Activated CD8-positive, alpha-beta memory T cell treated with anti-CD3 and anti-CD28 coated beads, Interleukin-2, amount 10 ng/mL, durations not matched to agents 7 days and 5 days (primary cell): ENCODE measurements at places on chromosomes 6 and 20.

DNA sequence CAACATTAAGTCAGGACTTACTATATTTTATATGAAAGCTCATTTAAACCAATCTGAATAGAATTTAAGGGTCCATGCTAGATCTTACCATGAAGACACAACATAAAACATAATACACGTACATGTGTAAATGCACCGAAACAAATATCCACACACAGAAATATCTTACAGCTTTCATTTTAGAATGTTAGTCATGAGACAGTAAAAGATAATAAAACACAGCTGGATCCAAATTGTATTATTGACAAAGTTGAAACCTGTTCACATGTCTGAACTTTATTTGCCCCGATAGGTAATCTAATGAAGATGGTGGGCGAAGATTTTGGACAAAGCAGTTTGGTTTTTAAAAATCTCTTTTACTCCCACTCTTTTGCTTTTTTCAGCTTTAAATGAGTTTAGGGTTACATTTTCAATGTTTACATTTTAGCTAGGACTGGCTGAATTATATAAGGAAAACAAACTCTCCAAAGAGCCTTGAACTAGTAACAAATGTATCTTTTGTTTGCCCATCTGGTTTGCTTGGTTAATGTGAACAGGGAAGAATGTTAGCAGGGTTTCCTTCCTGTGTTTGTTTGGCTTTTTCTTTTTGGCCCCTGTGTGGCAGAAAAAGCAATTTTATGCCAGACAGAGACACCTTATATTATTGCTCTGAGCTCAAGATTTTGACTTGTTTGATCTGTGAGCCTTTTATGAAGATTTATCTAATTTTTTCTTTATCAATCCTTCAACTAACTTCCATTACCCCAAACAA, 5.1 kb upstream of the TMEM181 start:
- no peak overlapping the region for H3K4me3 ChIP-seq
- H3K27me3 ChIP-seq: peaks cover 16% of the 10 kb centered on the region
- no peak overlapping the region for H3K27ac ChIP-seq
- H3K36me3 ChIP-seq: no peaks in the 10 kb centered on the region

- H3K36me3 ChIP-seq: no peaks in the 10 kb centered on the region
- peaks cover 32% of the 10 kb centered on the region for H3K4me1 ChIP-seq
- H3K27ac ChIP-seq: no peak overlapping the region
- no peak overlapping the region for H3K4me3 ChIP-seq
- peaks cover 7% of the 10 kb centered on the region for H3K27me3 ChIP-seq
- no peak for DNase-seq
Measured at GRCh38 chr6:169190144-169190584, 63.5 kb downstream of the THBS2 start.

- H3K27me3 ChIP-seq: peaks cover 20% of the 10 kb centered on the region
- H3K4me1 ChIP-seq: no peaks in the 10 kb centered on the region
- H3K4me3 ChIP-seq: no peak overlapping the region
- DNase-seq: no peak
- H3K36me3 ChIP-seq: no peaks in the 10 kb centered on the region
Measured at GRCh38 chr20:50398471-50398820, 111.7 kb upstream of the PTPN1 start.

- H3K4me3 ChIP-seq: no peak overlapping the region
- no peaks in the 10 kb centered on the region for H3K27me3 ChIP-seq
- no peaks in the 10 kb centered on the region for H3K36me3 ChIP-seq
- DNase-seq: no peak
Measured at GRCh38 chr20:17142666-17143065, 84.2 kb upstream of the PCSK2 start.

DNA sequence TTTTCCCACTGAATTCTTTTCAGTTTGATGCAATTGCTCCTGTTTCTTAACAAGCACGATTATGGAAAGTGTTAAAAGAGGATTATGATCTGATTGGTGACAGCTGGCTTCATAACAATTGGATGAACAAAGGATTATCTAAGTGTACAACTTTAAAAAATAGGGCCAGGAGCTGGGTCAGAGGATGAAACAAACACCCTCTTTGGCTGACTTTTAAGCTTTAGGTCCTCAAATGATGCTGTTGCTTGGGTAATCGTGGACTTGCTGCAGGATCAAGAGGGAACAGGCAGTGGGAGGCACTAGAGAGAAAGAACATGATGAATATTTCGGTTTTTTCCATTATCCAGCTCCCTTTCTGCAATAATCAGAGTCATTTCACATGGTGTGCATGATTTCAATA, 35.5 kb upstream of the TMX4 start:
- no peak for DNase-seq
- peaks cover 3% of the 10 kb centered on the region for H3K4me1 ChIP-seq
- H3K27ac ChIP-seq: no peak overlapping the region
- no peak overlapping the region for H3K4me3 ChIP-seq
- H3K27me3 ChIP-seq: peaks cover 12% of the 10 kb centered on the region
- no peaks in the 10 kb centered on the region for H3K36me3 ChIP-seq

GRCh38 chr6:134451529-134451928, 133.6 kb upstream of the SGK1 start:
- no peak overlapping the region for H3K4me3 ChIP-seq
- peaks cover 12% of the 10 kb centered on the region for H3K4me1 ChIP-seq
- no peaks in the 10 kb centered on the region for H3K36me3 ChIP-seq
- no peak overlapping the region for H3K27ac ChIP-seq
- H3K27me3 ChIP-seq: no peaks in the 10 kb centered on the region

DNA sequence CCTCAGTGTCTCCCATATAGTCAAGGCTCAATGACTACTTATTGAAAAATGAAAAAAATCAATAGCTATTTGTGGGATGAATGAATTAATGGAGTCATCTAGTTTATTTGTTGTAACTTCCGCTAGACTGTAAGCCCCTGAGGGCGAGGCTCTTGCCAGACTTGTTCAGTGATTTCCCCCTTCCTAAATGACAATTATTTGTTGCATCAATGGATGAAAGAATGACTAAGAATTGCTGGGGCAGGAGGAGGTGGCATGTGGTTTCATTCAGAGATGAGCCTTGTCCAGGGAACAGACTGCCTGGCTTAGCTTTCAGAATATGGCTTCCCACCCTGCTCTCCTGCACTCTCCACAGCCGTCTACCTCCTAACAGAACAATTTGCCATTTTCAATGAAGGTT, 1.1 kb upstream of the PRELID3B start:
- peak overlapping the region; percentile 71 for H3K4me3 ChIP-seq
- peaks cover 52% of the 10 kb centered on the region for H3K4me1 ChIP-seq
- H3K36me3 ChIP-seq: peaks cover 16% of the 10 kb centered on the region

- H3K36me3 ChIP-seq: peaks cover 11% of the 10 kb centered on the region
- DNase-seq: no peak
- peaks cover 3% of the 10 kb centered on the region for H3K27me3 ChIP-seq
- H3K4me1 ChIP-seq: peaks cover 21% of the 10 kb centered on the region
- H3K4me3 ChIP-seq: peak overlapping the region; percentile 84
Measured at GRCh38 chr6:70413992-70414494, 735 bp downstream of the FAM135A start.

DNA sequence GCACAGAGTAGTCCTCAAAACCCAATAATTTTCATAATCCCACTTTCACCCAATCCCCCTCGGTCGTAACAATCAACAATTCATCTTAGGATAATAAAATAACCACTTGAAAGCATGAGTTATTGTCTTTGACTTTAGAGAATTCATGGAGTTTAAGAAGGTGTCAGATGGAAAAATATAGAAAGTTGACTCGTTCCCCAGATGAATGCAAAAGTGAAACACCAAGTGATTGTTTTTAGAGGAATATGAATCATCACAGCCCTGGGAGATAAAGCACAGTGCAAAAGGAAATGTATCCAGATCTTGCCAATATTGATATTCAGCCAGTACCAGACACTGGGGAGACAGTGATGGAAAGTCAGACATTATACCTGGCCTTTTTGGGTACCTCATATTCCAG, 860.5 kb downstream of the DHX35 start:
- no peaks in the 10 kb centered on the region for H3K27me3 ChIP-seq
- no peak overlapping the region for H3K4me3 ChIP-seq
- no peak for DNase-seq
- no peaks in the 10 kb centered on the region for H3K36me3 ChIP-seq
- H3K4me1 ChIP-seq: peaks cover 5% of the 10 kb centered on the region

GRCh38 chr6:13307508-13307995, 20.8 kb downstream of the TBC1D7 start:
- H3K27me3 ChIP-seq: no peaks in the 10 kb centered on the region
- H3K4me3 ChIP-seq: no peak overlapping the region
- no peak overlapping the region for H3K27ac ChIP-seq
- H3K36me3 ChIP-seq: peaks cover 43% of the 10 kb centered on the region
- peak; percentile 34 for DNase-seq

- no peaks in the 10 kb centered on the region for H3K27me3 ChIP-seq
- peaks cover 25% of the 10 kb centered on the region for H3K36me3 ChIP-seq
- H3K4me3 ChIP-seq: no peak overlapping the region
- peaks cover 46% of the 10 kb centered on the region for H3K4me1 ChIP-seq
- no peak overlapping the region for H3K27ac ChIP-seq
Measured at GRCh38 chr20:48801197-48801596, 26.6 kb downstream of the PREX1 start.

DNA sequence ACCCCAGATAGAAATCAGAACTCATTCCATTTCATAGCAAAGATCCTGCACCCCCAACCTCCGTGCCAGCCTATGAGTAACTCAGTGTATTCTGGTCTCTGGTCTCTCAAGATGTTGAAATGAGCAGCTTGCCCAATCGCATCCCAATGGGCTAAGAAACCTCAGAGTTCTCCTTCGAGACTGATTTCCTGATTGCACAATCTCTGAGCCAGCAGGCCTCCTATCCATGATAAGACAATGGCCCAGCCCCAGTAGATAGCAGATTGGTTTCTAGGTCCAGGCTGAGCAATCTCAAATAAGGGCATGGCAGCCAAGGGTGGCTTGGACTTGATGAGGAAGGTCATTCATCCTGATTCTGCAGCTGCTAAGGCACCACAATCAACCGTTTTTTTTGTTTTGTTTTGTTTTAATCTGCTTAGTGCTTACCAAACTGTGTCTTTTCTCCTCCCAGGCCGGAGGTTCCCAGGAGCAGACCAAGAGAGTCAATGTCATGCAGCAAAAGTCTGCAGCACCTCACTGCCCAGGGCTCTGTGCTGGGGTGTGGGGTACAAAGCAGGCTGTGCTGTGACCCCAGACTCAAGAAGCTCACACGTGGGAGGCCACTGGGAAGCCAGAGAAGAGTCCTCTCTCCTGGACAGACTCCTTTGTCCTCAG, 125.1 kb upstream of the NXT1 start:
- peaks cover 5% of the 10 kb centered on the region for H3K27me3 ChIP-seq
- DNase-seq: no peak
- H3K36me3 ChIP-seq: no peaks in the 10 kb centered on the region
- no peak overlapping the region for H3K27ac ChIP-seq

DNA sequence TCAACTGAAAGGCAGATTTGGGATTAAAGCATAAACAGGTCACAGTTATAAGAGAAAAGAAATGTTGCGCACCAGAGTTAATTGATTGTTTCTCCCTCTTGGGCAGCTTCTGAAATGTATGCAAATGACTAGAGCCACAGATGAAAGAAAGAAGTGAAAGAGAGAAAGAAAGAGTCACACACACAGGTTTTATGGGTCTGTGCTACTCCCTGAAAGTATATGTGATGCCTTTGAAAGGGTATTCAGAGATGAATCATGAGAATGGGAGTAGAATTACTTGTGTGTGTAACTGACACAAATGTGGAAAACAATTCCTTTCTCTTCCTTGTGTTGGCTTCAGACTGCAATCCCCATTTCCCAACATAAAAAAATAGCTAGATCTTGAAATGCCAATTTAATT, 196.9 kb downstream of the FOXA2 start:
- H3K27me3 ChIP-seq: no peaks in the 10 kb centered on the region
- no peaks in the 10 kb centered on the region for H3K36me3 ChIP-seq
- DNase-seq: no peak
- H3K4me3 ChIP-seq: no peak overlapping the region
- H3K27ac ChIP-seq: no peak overlapping the region

DNA sequence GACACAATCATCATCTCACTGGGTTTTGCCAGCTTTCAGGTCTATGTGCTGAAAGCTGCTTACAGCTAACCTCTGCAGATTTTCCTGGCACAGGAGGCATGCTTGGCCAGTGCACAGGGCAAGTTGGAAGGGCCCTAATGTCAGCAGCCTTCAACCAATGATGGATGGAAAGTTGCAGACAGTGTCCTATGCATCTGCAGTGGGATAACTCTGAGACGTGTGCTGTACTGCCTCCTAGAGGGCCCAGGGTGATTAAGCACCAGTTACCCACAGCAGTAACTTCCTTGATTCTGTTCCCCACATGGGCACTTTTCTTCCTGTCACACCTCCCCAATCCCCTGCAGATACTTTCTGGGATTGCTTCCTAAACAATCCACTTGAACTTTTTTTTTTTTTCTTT, 38.6 kb downstream of the OVOL2 start:
- H3K36me3 ChIP-seq: no peaks in the 10 kb centered on the region
- no peaks in the 10 kb centered on the region for H3K27me3 ChIP-seq
- no peak overlapping the region for H3K27ac ChIP-seq

DNA sequence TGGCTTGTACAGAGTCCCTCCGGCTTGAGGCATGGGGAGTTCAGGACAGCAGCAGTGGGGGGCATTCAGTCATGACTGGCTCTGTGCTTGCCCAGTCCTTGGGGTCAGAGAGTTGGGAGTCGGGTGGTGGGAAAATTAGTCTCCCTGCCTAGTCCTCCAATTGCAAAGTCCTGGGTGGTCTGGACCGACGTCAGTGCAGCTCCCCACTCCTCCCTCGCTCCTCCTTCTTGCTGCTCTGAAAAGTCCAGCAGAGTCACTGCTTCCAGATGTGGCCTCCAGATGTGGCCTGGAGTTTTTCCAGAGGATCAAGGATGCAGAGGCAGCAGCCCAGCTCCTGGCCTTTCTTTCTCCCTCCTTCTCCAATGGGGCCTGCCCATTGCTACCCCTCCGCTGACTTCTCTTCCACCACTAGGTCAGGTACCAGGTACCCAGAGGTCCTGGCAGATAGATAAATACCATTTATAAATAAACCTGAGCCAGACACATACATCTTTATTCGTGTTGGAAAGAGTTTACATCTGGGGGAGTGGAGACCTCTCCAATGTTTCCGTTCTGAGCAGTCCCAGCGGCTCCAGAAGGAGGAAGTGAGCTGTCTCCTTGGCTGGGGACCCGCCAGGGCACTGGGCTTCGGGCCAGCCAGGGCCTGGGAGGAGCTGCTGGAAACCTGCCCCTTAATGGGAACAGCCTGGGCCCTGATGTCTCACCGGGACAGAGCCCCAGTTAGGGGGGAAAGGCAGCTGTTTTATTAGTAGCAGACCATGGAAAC, 49.0 kb upstream of the RNF24 start:
- H3K27ac ChIP-seq: no peak overlapping the region
- no peak overlapping the region for H3K4me3 ChIP-seq
- DNase-seq: no peak
- peaks cover 18% of the 10 kb centered on the region for H3K4me1 ChIP-seq
- H3K36me3 ChIP-seq: no peaks in the 10 kb centered on the region
